NT2/D1 (cell line): ENCODE measurements at places on chromosomes 6 and 20.

DNA sequence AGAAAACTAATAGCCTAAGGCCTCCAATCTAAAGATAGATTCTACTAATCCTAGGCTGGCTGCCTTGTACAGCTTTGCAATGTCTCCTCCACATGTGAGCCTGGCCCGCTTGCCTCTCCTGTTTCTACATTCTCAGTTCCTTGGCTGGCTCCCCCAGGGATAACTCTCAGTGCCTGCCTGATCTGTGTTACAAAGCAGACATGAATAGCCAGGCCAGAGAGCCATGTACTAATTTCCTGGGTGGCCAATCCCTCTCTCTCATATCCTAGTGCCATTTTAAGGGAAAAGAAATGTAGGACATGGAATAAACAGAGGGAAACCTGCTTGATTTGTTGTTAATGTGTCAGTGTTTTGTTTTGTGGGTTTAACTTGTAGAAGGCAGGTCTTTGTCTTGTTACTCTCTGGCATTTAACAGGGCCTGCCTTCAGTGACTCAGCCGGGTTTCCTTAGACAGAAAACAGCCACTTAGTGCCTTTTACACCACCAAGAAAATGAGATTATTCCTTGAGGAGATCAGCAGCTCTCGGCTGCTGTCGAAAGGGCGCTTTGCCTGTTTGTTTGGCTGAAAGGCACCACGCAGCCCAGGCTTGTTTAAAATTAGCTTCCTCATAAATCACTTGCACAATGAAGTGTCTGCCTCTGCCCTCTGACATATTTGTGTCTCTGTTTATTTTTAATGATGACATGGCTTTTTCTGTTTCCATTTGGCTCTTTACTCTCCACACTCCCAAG lies 702.7 kb downstream of the MAFB start:
- DNase-seq: peak; percentile 32

GRCh38 chr6:34549026-34549803 lies 6.9 kb downstream of the SPDEF start:
- no peak for DNase-seq

DNA sequence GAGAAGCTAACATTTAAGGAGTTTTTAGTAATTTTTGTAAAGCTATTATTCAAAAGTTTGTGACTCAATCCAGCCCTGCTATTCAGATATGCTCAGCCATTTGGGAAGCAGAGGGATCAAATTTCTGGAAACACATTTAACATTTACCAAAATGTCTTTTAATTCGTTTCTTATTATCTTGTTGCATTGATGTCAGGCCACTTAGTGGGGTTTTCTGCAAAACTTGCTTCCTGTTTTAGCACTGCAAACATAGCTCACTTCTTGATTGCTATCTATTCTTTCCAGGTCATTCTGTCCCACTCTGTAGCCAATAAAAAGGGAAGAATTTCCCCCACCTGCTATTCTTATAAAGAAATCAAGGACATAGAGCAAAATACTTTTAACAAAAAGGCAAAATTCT lies 176.9 kb upstream of the SUPT3H start:
- no peak for DNase-seq

- DNase-seq: no peak
Measured at GRCh38 chr6:159101656-159102055, 56.9 kb upstream of the TAGAP start.

GRCh38 chr6:120816794-120817193 lies 517.5 kb downstream of the TBC1D32 start:
- DNase-seq: no peak
